Activated T-cell treated with anti-CD3 and anti-CD28 coated beads, Interleukin-2, amount 50 U/mL, for 24 hours (primary cell): ENCODE measurements at places on chromosomes 5 and 9.

GRCh38 chr5:147575598-147575997 lies 65.7 kb upstream of the DPYSL3 start:
- DNase-seq = no peak

DNA sequence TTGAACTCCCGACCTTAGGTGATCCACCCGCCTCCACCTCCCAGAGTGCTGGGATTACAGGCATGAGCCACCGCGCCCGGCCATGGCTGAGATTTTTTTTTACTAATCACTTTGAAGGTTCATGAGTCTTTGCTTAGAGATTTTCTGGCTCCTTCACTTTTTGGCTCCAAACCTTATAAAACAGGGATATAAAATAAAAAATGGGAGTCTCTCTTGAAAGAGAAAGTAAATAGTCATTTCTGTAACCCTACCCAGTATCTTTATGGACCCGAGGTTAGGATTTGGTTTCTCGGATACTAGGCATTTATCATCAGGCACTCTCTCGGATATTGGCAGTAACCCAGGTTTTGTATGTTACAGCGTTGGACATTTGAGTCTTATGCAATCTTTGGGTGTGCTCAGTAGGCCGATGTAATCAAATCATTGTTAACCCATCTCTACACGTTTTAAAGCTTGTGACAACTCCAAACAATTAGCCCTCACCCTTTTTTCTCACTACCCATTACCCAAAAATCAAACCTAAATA lies 25.3 kb downstream of the STXBP1 start:
- no peak for DNase-seq

GRCh38 chr9:114529285-114529684 lies 24.0 kb upstream of the WHRN start:
- no peak for DNase-seq

DNA sequence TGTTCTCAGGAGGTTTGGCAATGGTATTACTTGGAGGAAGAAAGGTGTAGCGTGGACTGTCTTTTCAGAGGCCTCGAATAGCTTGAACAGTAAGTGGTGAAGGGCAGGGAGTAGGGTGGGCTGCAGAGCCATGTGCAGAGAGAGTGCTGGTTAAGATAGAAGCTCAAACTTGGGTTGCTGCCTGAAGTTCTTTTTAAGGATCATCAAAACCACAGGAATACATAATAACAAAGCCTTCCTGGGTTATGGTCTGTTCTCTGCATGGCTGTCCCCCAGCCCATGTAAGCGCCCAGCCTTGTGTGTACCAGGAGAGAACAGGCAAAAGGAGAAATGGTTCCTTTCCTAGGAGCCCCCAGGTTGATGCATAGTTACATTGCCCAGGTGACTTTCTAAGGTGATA lies 43.9 kb downstream of the RCL1 start:
- no peak for DNase-seq

DNA sequence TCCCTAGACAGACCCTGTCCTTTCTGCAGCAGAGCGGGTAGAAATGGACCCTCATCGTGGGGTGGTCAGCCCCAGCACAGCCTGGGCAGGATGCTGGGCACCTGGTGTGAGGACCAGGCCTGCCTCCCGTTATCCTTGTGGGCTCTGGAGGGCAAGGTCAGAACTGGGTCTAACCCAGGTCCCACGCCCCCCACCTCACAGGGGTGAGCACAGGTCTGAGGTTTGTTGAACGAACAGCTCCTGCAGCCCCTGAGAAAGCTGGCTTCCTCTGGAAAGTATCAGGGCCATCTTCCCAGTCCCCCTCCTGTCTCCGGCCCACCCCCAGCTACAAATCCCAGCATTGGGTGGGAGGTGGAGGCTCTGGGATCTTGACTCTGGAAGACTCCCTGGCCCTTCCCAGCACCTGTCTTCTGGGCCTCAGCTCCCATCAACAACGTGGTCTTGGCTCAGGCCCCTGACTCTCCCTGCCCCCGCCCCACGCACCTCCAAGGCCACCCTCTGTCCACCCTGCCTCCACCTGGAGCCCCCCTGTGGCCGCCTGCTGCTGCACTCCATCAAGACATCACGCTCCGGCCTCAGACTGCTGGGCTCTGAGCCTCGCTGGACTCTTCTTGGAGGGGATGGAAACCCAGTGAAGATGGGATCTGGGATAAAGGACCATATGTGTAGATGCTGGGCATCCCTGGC lies 30.1 kb upstream of the CNOT6 start:
- peak; percentile 17 for DNase-seq

- no peak for DNase-seq
Observed at GRCh38 chr5:88377705-88378656, 109.3 kb upstream of the TMEM161B start.

DNA sequence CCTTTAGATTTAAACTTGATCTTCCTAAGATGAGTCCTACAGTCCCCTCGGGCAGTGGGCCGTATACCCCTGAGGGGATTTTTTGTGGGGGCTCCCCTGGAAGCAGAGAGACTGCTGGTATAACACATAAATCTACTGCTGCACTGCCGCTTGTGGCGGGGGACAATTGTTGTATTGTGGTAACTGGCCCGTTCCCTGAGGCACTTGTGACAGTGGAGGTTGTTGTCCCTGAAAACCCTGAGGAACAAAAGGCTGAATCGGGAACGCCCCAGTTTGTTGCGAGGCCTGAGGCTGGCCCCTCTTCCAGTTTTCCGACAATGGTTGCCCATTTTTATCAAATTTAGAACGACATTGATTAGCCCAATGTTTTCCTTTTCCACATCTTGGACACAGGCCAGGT lies 4.7 kb upstream of the TMEM141 start:
- DNase-seq = no peak

DNA sequence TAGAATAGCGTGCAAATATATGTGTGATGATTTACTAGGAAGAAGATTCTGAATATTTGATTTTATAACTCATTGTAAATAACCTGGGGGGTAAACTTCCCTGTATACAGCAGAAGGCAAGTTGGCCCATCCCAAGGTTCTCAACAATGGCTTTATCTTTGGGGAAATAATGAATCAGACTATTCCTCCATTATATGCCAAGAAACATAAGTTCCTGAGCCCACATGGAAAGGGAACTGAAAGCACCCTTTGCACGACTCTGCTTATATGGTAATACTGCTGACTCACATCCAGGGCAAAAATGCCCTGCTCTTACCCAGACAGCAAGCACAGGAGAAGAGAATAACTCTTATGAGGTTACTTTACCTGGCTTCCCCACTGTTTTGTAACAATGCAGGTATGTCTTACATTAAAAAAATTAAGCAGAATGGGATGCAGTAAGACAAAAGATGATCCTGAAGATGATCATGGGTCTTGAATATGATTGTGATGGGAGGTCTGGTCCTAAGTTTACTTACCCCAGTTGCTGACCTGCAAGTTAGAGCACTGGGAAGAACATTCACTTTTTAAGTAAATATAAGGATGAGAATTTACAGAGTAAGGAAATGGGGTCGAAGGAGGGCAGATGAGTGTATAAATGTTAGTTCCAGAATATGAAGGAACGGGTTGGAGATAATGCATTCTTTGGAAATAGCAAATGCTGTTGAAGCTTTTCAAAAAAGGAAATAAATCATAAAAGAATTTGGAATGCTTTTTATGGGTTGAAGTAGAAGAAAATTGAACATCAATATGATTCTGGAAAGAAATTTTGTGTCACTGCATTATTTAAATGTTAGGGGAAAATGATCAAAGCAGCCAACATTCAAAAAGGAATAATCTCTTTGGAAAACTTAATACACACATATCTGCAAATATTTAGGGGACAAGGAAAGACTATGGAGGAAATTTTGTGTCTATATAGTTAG lies 428.4 kb upstream of the MPDZ start:
- no peak for DNase-seq

GRCh38 chr5:15936505-15937245 lies 242.9 kb downstream of the MARCHF11 start:
- no peak for DNase-seq

DNA sequence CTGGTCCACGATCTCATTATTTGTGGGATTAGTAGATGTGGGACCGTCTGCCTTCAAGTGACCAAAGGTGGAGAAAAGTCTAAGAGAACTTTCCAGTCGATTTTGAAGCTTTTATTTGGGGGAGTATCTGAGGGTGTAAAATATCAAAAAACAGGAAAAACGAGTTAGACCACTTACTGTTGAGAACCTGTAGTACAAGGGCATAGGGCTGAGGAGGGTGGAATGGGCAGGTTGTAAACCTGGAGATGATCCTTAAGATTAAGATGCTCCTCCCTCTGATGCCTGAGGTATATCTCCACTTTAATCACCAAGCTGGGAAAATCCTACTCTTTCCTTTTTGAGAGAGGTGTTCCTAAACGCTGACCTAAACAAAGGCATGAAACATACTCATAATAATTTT lies 32.0 kb upstream of the GTF2H2C start:
- DNase-seq = no peak

DNA sequence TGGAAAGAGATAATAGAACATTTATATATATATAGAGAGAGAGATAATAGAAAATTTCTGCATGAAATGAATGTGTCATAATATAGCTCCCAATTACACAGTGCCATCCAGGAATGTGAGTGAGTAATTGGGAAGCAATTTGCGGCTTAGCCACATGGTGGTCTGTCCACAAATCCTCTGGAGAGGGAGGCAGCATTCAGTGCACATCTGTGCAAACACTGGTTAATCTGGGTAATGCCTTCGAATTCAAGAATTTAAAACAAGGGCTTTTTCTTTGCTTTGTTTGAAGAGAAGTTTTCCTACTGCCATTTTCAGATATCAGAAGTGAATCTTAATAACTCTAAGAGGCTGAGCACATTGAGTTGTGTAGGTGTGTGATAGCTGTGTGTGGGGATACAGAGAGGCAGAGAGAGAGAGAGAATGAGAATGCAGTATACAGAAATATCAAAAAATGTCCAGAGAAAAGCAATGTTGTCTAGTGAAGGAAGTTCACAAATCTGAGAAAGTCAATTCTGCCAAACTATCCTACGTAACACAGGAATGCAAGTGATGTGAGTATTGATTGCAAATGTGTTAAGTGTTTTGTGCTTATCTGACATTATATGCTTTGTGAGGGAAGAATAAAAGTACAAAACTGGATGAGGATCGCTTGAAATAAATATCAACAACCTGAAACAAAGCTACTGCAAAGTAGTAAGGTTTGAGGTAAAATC lies 134.6 kb downstream of the EDIL3 start:
- DNase-seq = no peak

GRCh38 chr9:127077644-127077946 lies 44.8 kb downstream of the ANGPTL2 start:
- DNase-seq = no peak

- peak; percentile 78 for DNase-seq
Observed at GRCh38 chr9:136978073-136978864, 965 bp downstream of the PTGDS start.

DNA sequence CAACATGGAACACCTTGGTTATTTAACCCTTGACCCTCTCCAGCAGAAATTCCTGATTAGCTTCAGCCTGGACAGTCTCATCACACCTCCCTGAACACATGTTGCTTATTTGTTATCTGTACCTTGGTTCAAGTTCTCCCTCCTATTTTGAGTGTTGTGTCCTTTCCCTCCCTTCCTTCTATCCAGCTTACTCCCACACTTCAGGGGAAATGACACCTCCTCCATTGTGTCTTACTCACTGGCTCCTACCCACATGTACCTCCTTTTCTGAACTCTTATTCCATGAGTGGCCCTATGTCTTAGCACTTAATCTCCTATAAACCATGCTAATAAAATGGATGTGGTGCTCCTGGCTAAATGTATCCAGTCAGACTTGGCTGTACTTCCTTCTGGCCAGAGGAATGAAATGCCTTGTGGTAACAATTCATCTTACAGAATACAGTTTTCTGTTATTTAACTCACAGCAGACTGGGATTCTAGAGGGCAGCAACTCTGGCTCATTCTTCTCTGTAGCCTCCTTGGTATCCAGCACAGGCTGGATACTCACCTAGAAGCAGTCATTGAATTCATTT lies 11.2 kb downstream of the LIX1 start:
- no peak for DNase-seq

DNA sequence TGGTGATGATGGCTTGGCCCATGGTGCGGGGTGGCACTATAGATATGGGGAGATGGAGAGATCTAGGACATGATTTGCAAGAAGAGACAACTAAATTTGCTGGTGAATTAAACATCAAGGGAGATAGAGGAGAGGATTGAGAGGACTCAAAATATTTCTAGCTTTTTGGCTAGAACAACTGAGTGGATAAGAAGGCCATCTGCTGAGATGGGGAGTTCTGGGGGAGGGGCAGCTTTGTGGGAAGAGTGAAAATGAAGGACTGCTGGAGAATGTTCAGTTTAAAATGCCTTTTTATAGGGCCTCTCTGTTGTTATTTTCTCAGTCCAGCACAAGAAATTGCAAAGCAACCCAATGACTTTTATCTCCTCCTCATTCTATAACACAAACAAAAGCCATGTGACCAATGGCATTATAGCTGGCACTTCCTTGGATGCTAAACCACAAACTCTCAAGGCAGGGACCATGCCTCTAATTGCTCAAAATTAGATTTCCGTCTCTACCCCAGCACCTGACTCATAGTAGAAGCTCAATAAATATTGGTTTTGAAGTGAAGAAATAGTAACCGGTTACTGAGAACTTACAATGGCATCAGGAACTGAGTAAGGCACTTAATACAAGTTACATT lies 29.8 kb downstream of the JAKMIP2 start:
- DNase-seq = no peak

DNA sequence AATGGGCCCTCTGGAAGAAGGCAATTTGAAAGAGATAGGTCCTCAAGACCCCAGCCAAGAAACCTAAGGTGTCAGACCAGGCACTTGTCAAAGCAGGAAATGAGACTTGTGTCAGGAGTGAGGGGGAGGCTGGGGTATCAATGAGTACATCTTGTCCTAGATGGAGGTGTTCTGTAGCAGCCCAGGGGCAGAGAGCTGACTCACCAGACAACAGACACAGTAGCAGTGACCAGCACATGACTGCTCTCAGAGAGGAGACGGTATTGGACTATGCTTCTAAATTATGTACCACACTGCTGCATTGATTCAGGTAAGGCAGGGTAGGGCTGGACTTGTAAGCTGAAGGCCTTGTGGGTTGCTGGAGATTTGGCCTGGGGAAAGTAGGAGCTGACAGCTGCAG lies 551.2 kb upstream of the KLF4 start:
- DNase-seq = no peak

DNA sequence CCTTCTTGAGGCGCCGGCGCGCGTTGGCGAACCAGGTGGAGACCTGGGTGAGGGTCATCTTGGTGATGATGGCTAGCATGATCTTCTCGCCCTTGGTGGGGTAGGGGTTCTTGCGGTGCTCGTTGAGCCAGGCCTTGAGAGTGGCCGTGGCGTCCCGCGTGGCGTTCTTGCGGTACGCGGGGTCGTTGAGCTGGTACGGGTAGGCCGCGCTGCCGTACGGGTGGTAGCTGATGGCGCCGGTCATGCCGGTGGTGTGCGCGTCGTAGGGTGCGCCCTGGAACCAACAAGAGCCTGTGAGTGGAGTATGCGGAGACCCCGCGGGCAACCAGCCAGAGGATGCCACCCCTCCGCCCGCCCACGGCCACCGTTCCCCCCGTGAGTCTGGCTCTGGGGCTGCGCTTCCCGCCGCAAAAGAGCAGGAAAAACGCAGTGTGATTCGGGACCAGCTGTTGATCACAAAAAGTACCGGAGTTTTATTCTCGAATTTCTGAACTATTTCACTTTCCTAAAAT lies 1.9 kb downstream of the IRX2 start:
- DNase-seq = no peak

- no peak for DNase-seq
Observed at GRCh38 chr9:69455311-69455710, 130.3 kb downstream of the ENTREP1 start.

GRCh38 chr9:99162759-99163364 lies 57.9 kb downstream of the TGFBR1 start:
- no peak for DNase-seq

- no peak for DNase-seq
Observed at GRCh38 chr9:33264003-33264472, 470 bp downstream of the BAG1 start.
